Fibroblast of skin of right biceps (primary cell): ENCODE measurements at places on chromosomes 7 and 10.

DNA sequence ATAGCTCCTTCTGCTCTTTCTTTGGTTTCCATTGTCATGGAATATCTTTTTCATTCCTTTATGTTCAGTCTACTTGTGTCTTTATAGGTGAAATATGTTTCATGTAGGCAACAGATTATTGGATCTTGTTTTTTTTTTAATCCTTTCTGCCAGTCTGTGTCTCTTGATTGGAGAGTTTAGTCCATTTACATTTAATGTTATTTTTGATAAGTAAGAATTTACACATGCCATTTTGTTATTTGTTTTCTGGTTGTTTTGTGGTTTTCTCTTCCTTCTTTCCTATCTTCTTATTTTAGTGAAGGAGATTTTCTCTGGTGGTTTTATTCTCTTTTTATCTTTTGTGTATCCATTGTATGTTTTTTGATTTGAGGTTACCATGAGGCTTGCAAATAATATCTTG is 52.5 kb upstream of the TAS2R16 start:
- DNase-seq, result no peak

DNA sequence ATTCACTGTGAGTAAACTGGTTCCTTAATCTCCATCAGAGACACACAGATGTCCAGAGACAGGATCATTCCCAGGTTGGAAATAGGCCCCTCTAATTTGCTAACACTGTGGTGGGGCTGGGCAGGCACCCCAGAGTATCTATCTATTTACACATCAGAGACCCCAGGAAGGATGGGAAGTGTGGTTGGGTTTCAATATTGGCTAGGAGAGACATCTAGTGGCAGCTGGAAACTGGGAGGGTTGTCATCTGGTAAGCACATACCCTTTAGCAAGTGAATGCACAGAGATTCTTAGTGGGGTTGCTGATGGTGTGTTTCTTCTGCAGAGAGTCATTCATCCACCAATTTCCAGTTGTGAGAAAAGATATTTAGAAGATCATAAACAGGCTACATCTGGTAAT is 36.0 kb upstream of the NRG3 start:
- DNase-seq, result no peak

- no peak for DNase-seq
These were observed 321.5 kb upstream of the CNTNAP2 start for GRCh38 chr7:145795132-145795531.

GRCh38 chr10:88254091-88254490 is 329.0 kb downstream of the RNLS start:
- peak; percentile 84 for DNase-seq

- DNase-seq, result no peak
These were observed 13.7 kb upstream of the MAP3K8 start for GRCh38 chr10:30420266-30420665.

GRCh38 chr10:128576943-128577670 is 450.9 kb upstream of the MKI67 start:
- peak; percentile 88 for DNase-seq

DNA sequence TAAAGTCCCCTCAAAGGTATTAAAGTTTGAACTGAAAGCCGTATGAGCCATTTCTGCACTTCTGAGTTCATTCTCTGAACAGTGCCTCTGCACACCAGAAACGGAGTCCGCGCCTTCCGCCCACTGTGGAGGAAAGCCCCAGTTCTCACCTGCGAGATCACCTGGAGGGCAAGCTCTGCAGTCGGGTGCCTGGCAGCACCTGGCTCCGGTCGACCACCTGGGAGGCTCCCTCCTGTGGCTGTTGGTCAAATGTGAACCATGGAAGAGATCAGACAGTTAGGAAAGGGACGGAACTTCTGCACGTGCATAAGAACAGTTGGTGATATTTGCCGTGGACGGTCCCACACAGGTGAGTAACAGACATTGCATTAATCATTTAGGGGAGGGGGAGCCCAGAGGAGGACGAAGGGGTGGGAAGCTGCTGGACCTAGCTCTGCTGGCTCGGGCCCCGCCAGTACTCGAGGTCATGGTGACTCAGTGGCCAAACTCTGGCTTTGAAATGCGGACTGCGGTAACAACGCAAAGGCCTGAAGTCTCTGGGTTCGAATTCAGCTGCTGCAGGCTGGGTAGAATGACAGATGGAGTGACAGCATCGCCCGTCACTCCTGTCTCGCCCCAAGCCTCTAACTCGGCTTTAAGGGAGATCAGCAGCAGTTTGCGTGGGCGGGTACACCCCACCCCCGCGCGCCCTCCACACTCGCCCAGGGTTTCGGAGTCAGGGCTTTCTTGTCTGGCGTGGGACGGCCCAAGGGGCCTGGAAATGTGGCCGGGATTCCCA is 1.7 kb upstream of the DPYSL4 start:
- DNase-seq, result no peak

DNA sequence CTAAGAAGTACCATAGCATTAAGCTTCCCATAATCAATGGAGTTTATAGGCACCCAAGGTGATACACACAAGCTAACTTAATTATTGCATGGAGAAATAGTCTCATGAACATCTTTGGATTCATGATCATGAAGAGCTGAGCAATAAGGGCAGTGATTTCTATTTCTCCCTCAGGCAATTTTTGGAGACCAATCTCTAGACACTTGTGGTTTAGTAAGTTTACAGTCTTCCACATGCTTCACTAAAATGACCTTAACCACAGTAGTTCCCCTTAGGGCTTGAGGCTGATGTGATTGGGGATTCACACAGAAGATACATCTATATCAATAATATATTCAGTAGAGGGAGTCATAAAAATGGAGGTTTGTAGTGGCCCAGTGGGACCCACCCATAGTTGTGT is 241.2 kb downstream of the CCDC7 start:
- no peak for DNase-seq

GRCh38 chr10:102652170-102652916 is 8.1 kb downstream of the TRIM8 start:
- no peak for DNase-seq

DNA sequence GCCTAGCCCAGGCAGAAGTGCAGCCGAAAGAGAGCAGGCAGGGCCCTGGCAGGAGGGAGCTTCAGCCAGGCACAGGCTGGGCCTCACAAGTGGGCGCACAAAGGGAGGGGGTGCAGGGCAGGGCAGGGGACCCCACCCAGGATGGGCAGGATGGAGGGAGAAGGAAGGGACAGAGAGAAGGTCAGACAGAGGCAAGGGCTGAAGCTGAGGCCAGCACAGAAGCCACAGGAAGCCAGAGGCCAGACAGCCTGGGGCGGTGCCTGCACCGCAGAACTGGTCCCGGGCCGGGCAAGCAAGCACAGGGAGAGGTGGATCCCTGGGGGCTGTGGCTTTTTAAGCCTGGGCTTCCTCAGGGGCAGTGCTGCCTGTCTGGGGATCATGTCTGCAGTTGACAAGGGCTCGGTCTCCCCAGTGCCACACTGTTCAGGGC is 16.7 kb downstream of the NOS3 start:
- no peak for DNase-seq

DNA sequence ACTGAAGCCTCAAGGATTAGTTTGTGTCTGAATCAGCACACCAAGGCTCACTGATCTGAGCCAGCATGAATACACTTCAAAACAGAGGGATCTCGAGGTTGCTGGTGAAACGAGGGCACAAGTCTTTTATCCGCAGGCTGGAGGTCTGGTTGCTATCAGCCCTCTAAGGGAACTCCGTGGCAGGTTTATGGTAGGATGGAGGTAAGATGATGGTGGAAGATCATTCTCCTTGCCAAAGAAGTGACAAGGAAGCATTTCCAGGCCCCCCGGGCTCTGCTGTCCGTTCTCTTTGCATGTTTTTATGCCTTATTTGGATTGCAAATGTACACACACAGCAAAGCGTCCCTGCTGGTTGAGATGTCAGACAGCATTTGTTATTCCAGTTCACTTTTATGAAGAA is 268.3 kb downstream of the ARHGAP12 start:
- DNase-seq, result no peak

DNA sequence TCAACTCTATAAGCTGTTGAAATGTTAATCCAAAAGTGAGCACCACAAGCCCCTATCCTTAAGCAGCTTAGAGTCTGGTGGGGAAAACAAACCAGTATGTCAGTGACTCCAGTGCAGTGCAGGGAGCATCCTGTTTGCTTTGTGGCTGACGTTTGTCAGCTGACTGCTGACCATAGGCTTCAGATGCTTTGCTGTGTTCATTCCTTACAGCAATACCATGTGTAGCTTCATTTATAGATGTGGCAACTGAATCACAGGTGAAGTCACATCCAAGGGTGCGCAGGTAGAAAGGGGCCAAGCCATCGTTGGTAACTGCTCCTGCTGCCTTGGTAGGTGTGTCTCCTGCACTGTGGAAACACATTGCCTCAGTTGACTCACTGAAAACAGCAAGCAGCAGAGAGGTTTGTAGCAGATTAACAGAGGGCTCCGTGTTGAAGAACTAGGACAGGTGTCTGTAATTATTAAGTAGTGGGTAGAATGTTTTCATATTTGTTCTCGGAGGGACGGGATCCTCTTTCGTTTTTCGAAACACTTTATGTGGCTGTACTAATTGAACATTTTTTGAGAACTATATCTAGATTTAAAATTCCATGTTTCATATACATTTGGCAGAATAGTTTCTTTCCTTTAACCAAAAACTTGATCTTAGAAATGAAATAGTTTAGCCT is 2.0 kb downstream of the INSIG1 start:
- DNase-seq, result no peak

GRCh38 chr10:53491774-53492173 is 719.2 kb upstream of the MBL2 start:
- no peak for DNase-seq

GRCh38 chr10:59905731-59906416 is 482 bp downstream of the CCDC6 start:
- no peak for DNase-seq

GRCh38 chr10:36499693-36500092 is 625.7 kb upstream of the ANKRD30A start:
- DNase-seq, result peak; percentile 60

DNA sequence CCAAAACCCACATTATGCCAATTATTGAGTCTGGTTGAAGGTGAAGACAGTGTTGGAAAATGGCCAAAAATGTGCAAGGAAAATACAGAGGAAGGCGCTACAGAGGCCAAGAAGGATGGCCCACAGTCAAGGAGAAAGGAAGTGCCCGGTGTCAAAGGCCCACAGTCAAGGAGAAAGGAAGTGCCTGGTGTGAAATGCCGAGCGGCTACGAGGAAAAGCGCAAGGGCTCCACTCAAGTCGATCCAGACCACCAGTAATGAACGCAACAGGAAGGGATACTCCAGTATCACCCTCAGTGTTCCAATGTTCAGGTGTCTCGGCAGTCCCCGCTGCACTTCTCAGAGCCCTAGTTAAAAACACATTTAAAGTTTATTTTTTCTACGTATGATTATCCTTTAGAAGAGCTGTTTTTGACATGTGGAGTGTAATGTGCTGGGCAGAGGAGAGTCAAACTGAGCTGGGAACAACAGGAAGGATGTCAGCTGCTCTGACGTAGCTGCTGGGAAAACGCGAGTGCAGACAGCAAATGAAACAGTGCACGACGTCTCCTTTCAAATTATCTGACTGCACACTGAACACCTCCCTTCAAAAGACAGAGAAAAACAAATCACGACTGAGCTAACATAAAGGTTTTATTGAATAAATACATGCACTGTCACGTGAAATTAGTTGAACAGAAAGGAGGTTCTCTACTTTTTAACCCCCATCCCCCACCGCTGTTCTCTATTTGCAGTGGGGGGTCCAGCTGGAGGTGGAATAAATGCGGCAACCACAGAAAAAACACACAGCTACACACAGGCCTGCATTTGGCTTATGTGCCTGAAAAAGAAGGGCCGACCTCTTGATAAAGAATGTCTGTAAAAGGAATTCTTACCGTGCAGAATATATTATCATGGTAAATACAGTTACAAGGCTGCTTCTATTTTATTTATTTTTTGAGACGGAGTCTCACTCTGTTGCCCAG is 26.1 kb upstream of the NCAPG2 start:
- DNase-seq, result no peak

GRCh38 chr10:24866604-24867583 is 85.5 kb downstream of the PRTFDC1 start:
- DNase-seq, result peak; percentile 78

DNA sequence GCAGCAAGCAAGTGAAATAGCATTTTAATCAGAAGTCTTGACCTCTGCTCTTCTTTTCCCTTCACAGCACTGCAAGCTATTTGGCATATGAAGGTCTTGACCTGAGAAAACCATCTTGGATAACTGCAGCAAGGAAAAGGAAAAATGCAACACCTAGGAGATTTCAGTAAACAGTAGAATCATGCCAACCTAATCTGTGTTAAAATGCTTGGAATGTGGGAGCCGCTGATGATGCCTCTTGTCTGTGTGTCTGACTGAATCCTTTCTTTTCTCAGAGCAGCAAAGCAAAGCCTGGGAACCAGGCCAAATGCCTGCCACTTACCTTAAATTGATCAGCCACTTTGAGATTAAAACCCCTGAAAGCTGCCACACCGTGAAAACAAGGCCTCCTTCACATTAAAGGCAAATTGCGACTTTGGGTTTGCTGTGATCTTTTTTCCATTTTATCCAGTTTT is 80.4 kb upstream of the CDK6 start:
- DNase-seq, result peak; percentile 77

DNA sequence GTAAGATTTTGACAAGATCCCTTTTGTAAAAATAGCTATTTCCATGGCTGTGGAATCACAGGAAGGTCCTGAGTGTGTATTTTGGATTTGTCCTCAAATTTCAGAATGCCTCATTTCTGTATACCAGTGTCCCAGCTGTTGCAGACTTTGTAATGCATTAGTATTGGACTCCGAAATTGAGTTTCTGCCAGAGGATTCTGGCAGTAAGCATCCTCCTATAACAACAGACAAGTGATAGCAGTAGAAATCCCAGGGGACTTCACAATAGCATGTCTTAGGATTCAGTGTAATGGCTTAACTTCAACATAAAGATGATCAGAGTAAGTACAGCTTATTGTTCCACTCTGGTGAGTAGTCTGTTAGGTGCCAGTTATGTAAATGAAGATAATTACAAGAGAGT is 104.6 kb downstream of the FOXP2 start:
- no peak for DNase-seq

- DNase-seq, result no peak
These were observed 73.2 kb downstream of the SRI start for GRCh38 chr7:88146616-88147015.

- peak; percentile 31 for DNase-seq
These were observed 177.6 kb downstream of the PLXDC2 start for GRCh38 chr10:19993714-19994315.

- no peak for DNase-seq
These were observed 474.2 kb downstream of the PARD3 start for GRCh38 chr10:34340934-34341333.

- DNase-seq, result peak; percentile 79
These were observed 185.1 kb upstream of the PRPS1L1 start for GRCh38 chr7:18212758-18213157.

GRCh38 chr7:79806161-79806734 is 328.4 kb upstream of the GNAI1 start:
- DNase-seq, result peak; percentile 53

GRCh38 chr7:116805100-116805544 is 57.3 kb upstream of the CAPZA2 start:
- DNase-seq, result peak; percentile 38

DNA sequence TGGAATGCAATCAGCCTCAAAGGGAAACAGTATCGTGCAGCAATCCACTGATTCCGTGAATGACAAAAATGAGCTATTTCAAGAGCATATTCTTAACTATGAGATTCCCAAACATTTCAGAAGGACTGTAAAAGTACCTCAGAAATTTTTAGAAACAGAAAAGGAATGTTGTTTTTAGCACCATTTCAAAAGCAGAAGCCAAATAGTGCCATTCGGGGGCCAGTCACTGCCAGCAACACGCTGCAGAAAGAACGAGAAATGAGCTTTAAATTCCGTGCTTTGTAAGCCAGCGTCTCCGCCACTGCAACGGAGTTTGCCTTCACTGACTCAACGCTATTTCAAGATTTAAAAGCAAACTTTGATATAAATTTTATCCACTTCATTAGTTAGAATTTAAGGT is 6.3 kb downstream of the NUDT5 start:
- DNase-seq, result no peak
